ENCODE measurements at places on chromosomes 13 and 19.

DNA sequence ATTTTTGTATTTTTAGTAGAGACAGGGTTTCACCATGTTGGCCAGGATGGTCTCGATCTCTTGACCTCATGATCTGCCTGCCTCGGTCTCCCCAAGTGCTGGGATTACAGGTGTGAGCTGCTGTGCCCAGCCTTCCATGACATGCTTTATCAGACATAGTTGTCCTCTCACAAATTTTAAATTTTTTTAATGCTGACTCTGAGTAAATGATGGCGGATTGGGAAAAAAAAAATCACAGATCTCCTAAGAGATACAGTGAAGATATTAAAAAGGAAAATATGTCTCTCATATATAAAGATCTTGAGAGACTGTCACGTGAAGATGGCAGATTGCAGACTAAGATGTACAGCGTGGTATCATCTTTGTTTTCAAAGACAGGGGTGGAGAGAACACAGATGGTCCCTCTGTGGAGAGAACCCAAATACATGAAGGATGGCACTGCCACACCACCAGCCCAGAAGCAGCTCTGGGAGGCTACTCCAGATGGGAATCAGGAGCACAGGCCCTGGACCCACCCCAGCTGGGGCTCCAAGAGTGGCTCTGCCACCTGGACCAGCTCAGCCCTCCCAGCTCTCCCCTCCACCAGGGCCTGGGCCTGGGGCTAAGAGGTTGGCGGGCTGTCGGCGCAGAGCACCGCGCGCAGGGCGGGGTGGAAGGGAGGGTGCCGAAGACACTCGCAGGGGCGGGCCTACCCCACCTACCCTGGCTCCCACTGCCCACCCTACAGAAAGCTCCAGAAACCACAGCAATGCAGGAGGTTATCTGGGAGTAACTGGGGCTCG is 20.0 kb upstream of the CCNP start:
- no peaks in the 10 kb centered on the region for H3K4me1 ChIP-seq
- peaks cover 17% of the 10 kb centered on the region for H3K36me3 ChIP-seq
- H3K27ac ChIP-seq, result no peak overlapping the region
- no peaks in the 10 kb centered on the region for H3K27me3 ChIP-seq
- DNase-seq, result no peak

DNA sequence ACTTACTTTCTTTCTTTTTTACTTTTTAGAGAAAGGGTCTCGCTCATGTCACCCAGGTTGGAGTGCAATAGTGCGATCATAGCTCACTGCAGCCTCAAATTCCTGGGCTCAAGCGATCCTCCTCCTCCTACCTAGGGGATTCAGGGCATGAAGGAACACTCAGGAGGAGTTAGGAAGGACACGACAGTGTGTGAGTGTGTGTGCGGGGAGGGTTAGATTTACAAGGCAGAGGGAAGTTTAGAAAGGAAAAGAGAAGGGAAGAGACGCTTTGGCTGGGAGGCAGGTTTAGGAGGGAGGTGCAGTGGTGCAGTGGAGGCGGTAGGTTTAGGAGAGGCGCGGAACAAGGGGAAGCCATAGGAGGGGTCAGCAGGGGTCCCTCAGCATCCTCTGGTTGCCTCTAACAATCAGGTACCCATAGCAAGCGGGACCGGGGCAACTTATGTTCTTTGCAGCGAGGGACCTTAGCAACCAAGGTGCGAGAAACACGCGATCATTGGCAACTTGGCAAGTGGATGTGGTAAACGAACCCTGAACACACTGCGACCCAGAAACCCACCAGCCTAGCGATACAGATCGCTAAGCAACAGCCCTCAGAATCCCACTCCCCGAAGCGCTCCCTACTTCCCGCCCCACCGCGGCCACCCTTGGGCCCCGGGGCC is 501 bp downstream of the SIRT2 start:
- no peaks in the 10 kb centered on the region for H3K36me3 ChIP-seq
- no peak for DNase-seq

- no peak overlapping the region for H3K4me3 ChIP-seq
- no peaks in the 10 kb centered on the region for H3K36me3 ChIP-seq
- H3K27ac ChIP-seq, result no peak overlapping the region
- DNase-seq, result no peak
Observed at GRCh38 chr19:55437410-55437809, 5.7 kb downstream of the SHISA7 start.

- H3K36me3 ChIP-seq, result no peaks in the 10 kb centered on the region
- peaks cover 14% of the 10 kb centered on the region for H3K4me1 ChIP-seq
- no peak within 1 kb of the TSS for H3K27ac ChIP-seq
- H3K27me3 ChIP-seq, result peaks cover 29% of the 10 kb centered on the region
Observed at GRCh38 chr19:55179606-55180484, at the start of gene SYT5. Gene SYT5, minus strand, starts transcription at chr19:55180289. Its CDS starts 1,248 bp downstream, at chr19:55179041.

Data from SJSA1 (cell line).